ENCODE measurements at places on chromosomes 13 and 19.

- DNase-seq: no peak
These were observed 2.5 kb downstream of the LCP1 start for GRCh38 chr13:46179491-46179908.

GRCh38 chr13:90016688-90017087, 1330.8 kb upstream of the MIR17HG start:
- no peak for DNase-seq

- no peak for DNase-seq
These were observed 91.4 kb upstream of the SLC10A2 start for GRCh38 chr13:103157434-103158145.

GRCh38 chr13:31049833-31050232, 111.9 kb downstream of the HSPH1 start:
- no peak for DNase-seq
